ENCODE measurements at places on chromosomes 2 and 18.

- ATAC-seq, result no peak
Observed at GRCh38 chr2:16238786-16239185, 298.4 kb downstream of the MYCN start.

GRCh38 chr2:38665854-38666555, at the start of gene GALM:
TSS of gene GALM (plus strand) at chr2:38666114. CDS start at chr2:38666162, 48 bp downstream.
- peak; percentile 69 for ATAC-seq

DNA sequence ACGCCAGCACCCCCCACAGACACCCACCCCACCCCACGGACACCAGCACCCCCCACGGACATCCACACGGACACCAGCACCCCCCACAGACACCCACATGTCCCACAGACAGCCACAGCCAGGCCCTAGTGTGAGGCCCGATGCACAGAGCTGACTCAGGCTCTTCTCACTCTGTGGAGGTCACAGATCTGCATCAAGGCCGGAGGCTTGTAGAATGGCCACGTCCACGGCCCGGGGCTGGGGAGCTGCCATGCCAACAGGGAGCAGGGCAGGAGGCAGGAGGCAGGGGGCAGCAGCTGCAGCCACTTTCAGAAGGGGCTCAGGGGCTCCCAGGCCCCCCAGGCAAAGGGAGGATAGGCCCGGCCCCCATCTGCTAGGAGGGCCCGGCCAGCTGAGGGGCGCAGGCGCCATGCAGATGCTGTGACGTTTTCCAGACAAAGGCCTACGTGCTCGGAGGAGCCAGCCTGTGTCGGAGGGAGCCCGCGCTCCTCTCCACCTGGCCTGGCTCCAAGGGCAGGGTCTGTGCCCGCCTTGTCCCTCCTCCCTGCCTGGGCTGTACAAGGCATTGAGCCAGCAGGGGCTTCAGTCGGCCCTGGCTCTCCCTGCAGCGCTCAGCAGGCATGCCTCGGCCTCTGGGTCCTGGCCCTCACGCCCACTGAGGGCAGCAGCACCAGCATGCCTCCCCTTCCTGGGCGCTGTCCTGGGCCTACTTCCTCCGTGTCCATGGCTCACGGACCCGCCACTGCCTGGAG, 249.0 kb downstream of the TWIST2 start:
- no peak for ATAC-seq

DNA sequence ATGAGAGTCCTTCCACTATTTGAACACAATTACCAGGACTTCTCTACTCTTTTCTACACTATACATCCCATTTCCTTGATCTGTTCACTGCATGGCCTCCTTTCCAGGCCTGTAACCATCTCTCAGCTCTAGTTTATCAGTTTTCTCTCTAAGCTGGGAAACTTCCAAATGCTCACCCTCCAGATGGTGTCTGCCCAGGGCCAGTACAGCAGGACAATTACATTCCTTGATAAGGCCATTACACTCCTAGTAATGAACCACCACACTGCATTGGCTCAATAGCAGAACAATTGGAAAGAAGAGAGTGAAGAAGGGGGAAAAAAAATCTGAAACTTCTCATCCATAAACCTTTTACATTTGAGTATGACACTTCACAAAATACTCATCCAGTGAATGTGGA, 359.1 kb downstream of the ALK start:
- no peak for ATAC-seq

DNA sequence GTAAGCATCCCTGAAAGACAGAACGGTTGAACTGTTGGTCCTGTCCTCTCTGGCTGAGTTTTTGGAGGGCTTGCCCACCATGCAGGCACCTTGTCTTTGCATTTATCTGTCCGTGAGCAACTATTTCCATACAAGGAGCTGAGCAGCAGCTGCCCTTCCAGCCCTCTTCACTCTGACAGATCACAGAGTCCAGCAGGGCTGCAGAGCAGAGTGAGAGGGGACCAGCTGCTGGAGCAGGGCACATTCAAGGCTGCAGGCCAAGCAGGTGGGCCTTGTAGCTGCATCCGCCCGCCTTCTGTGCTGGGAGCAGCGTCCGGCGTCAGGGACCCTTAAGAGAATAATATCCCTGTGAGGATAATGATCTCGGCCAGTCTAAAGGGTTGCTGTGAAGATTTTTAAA, 9.5 kb downstream of the SMYD1 start:
- ATAC-seq, result no peak

- peak; percentile 79 for ATAC-seq
Observed at GRCh38 chr2:152038441-152038958, 60.3 kb downstream of the CACNB4 start.

- no peak for ATAC-seq
Observed at GRCh38 chr2:150919901-150920300, 341.8 kb downstream of the RBM43 start.
